Aorta (tissue), 5 donors: ENCODE measurements at places on chromosomes 2 and 18.

DNA sequence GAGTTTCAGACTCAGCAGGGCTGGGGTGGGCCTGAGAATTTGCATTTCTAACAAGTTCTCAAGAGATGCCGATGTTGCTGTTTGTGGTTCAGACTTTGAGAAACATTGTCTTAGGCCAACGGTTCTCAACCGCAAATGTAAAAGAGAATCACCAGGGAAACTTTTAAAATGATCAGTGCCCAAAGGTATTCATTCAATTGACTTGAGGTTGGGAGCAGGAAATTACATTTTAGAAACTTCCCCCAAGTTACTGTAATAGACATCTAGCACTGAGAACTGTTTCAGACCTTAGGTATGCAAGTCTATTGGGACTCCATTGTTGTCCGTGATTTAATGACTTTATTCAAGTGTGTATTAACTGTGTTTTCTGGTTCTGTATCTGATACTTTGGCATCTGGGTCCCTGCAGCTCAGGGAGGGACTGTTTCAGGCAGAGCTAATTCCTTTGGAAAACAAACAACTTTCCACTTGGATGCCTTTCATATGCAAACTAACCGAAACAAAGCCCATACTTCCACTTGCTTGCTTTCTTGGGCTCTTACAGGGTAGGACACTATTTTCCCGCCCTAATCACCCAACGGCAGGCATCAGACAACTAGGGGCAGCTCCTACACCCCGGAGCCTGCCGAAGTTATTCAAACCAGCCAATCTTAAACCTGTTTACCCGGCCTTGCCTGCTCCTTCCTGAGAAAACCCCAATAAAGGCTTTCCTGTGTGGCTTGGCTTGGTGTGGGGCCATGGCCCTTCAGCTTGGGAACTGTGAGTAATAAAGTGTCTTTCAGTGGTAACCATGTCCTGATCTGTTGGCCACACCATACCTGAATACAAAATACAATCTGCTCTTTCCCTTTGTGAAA is 97.6 kb downstream of the POLE4 start:
- no peak for DNase-seq

- no peak for DNase-seq
These were observed 11.2 kb upstream of the EFR3B start for GRCh38 chr2:25030702-25031101.

- DNase-seq: no peak
These were observed 31.5 kb downstream of the TMEM37 start for GRCh38 chr2:119463136-119463535.

DNA sequence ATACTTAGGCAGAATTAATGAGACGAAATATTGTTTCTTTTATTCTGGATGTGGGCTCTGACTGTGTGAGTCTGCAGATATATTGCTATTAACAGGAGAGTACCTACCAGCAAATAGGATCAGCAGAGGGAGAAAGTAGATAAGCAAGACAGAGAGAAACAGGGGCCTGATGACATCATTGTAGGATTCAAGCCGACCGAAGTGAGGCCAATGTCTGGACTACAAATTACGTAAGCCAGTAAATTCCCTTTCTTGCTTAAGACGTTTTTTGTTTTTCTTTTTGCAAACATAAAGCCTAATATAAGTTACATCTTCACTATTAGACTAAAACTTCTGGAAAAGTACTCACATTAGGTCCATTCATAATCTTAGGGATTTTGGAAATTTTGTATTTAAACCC is 21.4 kb upstream of the PTPRM start:
- DNase-seq: no peak
